ENCODE measurements at places on chromosomes 11 and 22.
A peak's percentile ranks its signal among the peaks of the same experiment; 100 is the strongest.

DNA sequence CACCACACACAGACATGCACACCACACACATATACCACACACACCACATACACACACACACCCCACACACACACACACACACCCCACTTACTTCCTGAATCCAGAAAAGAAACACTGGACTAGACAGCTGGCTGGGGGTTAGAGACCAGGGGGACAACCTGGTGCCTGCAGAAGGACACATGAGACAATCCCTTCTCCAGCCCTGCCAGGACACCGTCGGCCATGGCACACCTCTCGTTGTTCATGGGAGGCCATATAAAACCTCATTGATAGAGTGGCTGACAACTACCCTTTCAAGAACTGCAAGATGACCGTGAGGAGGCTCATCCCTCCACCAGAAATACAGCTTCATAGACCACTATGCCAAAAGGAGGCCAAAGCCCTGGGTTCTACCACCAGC lies 54.3 kb downstream of the IGSF9B start:
- DNase-seq = no peak

- no peak for DNase-seq
These were observed 6.7 kb downstream of the DUSP8 start for GRCh38 chr11:1565173-1565903.

- DNase-seq = no peak
These were observed 34.3 kb upstream of the MPPED1 start for GRCh38 chr22:43377548-43377895.

GRCh38 chr22:49452362-49452946 lies 375.2 kb downstream of the BRD1 start:
- DNase-seq = no peak

- DNase-seq = peak; percentile 79
These were observed 101.2 kb downstream of the BCR start for GRCh38 chr22:23281406-23282088.

- no peak for DNase-seq
These were observed 25.5 kb downstream of the CHORDC1 start for GRCh38 chr11:90197377-90197776.

GRCh38 chr11:110468121-110468520 lies 38.4 kb downstream of the FDX1 start:
- DNase-seq = no peak

DNA sequence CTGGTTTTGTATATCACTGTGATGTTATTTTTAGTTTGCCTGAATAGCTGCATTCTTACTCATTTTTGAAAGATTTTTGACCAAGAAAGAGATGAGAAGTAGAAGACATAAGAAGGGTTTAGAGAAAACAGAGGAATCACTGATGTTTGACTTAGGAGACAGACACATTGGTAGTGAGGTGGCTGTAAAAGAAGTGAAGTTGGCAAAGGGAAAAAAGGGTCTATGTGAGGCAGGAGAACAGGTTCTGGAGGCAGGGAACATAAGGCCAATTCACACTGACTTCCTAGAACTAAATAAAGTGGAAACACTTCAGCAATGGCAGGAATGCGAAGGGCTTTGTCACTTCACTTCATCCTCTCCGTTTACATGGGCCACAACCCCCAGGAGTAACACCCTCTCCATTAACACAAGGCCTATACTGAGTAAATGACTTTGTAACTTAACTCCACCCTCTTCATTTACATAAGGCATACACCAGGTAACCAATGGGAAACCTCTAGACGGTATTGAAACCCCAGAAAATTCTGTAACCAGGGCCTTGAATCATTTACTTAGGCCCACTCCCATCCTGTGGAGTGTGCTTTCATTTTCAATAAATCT lies 36.5 kb downstream of the CTSC start:
- no peak for DNase-seq
